Activated T-cell treated with anti-CD3 and anti-CD28 coated beads, Interleukin-2, amount 50 U/mL, for 72 hours (primary cell): ENCODE measurements at places on chromosomes 11 and 22.
A peak's percentile ranks its signal among the peaks of the same experiment; 100 is the strongest.

- DNase-seq, result no peak
These were observed 57.0 kb upstream of the CD5 start for GRCh38 chr11:61045271-61045670.

GRCh38 chr22:19871845-19872778 lies 17.4 kb upstream of the GNB1L start:
- DNase-seq, result no peak

- DNase-seq, result no peak
These were observed 393.1 kb downstream of the TMEM135 start for GRCh38 chr11:87430821-87431220.

DNA sequence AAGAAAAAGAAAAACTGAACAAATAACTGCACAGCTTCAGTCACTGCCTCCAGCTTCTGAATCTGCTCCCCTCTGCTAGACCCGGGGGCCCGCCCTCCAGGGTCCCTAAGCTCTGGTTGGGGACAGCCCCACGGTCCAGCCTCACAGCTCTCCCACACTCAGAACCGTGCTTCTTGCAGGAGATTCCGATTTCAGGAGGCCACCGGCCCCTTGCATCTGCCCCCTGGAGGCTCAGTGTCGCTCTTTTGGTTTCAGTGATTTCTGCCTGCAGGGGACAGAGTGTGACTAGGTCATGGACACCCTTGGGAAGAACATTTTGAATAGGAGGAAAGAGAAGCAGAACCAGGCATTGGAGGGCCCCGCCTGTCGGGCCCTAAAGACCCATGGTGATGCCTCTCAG lies 23.1 kb upstream of the RPS3 start:
- no peak for DNase-seq

GRCh38 chr22:27879923-27880322 lies 39.1 kb downstream of the PITPNB start:
- DNase-seq, result no peak

DNA sequence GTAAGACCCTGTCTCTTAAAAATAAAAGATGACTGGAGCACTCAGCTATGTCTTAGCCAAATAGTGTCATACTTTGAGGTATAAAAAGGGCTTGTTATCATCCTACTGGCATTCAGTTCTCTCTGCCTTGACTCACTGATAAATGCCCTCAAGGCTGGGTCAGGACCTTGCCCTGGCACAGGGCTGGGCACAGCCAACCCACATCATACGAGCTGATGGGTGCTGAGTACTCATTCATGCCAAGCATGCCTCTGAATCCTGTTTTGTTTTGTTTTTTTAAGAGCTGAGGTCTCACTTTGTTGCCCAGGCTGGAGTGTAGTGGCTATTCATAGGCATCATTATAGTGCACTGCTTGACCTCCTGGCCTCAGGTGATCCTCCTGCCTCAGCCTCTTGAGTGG lies 1.9 kb downstream of the SMTNL1 start:
- DNase-seq, result no peak

- DNase-seq, result no peak
These were observed 125.7 kb downstream of the PKNOX2 start for GRCh38 chr11:125290263-125290662.

DNA sequence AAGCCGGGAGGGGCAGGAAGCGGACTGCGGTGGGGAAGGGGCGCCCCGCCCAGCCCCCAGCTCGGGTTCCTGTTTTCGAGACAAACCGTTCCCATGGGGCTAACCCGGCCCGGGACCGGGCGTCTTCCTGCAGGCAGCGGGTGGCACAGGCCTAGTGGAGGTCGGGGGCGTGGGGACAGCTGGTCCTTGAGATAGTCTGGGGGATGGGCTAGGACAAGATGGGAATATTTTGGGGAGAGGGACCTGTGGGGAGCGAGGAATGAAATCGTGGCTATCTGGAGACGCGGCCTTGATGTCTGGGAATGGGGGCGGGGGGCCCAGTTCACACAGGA lies 1.2 kb upstream of the RASGRP2 start:
- peak; percentile 73 for DNase-seq

- DNase-seq, result no peak
These were observed 2.6 kb upstream of the PATL1 start for GRCh38 chr11:59671471-59671870.

DNA sequence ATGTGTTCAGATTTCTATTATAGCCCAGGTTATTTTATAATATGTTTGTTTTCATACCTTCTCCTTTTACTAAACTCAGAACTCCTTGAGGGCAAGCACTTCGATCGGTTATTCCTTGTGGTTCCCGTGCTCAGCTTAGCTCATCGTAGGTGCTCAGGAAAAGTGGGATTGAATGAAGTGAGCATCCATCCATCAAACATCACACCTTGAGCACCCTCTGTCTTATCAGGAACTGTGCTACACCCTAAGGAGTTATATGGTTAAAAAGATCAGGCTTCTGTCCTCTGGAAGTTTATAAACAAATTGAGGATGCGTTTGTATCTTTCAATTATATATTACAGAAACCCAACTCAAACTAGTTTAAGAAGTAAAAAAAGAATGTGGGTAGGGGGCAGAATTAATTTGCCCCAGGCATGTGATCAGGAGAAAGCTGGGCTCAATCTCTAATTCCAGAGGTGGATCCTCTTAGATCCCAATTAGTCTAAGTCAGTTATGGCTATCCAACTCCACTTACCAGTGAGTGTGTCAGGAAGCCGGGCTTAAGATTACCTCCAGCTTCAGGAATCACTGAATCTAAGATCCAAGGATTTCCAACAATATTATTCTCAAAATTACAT lies 59.9 kb upstream of the RRAS2 start:
- no peak for DNase-seq

DNA sequence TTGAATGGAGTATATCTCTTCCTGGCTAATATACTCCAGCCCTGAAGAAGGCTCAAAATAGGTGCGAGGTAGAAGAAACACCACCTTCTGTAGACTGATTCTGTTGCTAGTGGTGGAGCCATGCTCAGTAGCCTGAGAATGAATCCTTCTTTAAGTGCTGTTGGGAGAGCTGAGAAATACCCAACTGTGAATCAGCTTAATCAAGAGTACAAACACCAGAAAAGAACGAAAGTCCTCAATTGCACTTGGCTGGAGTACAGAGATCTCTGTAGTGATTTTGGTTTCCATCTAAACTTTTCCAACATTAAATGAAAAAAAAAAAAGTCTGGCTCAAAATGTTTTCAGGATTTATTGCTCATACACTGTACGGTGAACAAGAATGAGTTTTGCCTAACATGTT lies 619.1 kb downstream of the METTL15 start:
- DNase-seq, result no peak

- DNase-seq, result no peak
These were observed 109.4 kb downstream of the MSANTD4 start for GRCh38 chr11:105912666-105913065.

GRCh38 chr11:112637876-112638275 lies 323.3 kb upstream of the NCAM1 start:
- no peak for DNase-seq

DNA sequence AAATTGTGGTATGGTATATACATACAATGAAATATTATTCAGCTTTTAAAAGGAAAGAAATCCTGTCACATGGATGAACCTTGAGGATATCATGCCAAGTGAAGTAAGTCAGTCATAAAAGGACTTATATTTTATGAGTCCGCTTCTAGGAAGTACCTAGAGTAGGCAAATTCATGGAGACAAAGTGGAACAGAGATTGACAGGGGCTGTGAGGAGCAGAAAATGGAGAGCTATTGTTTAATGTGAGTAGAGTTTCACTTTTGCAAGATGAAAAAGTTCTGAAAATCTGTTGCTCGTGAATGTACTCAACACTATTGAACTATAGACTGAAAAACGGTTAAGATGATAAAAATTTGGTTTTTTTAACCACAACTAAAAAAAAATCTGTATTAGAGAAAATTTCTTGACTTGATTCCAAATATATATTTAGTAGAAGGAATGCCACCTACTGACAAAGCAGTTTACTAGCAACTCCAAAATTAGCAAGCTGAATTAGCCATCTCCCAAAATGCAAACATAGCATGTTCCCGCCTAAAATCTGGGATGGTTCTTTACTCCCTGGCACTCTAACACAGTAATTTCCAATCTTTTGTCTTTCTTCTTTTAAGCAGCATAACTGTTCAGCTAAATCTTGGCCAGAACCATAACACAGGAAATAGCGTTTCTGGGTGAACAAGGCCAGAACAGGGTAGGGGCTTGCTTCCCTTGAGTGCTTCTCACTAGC lies 1.5 kb downstream of the UFD1 start:
- no peak for DNase-seq

- no peak for DNase-seq
These were observed 75.2 kb downstream of the CABIN1 start for GRCh38 chr22:24086310-24086709.

DNA sequence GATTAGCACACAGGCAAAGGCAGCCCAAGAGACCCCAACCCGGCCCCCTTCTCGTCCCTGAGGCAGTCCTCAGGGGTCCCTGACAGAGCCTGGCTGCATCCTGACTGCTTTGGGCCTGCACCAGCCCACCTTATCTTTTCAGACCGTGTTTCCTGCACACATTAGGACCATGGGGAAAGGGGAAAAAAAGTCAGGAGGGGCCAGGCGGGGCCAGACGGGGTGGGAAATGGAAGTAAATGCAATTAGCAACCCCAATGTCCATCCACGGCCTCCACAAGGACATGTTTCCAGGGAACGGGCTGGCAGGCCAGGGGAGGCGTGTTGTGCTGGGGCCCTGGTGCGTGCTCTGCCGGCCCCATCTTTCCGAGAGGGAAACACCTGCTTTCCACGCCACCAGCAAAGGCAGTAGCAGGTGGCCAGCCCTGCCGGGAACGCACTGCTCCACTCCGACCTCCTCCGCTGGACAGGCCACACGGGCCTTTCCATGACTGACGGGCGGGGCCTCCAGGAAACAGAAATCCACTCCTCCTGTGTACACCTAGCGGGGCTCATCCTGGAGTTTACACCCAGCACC lies 7.4 kb downstream of the EHD1 start:
- no peak for DNase-seq
